Activated T-helper 1 cell treated with anti-CD3 and anti-CD28 coated beads, Interleukin-12 subunit alpha, Interleukin-12 subunit beta, Interleukin-2, Interleukin-4 antibody, amounts not matched to agents 30 ng/mL and 10 ng/mL and 1 ng/mL, durations not matched to agents 14 hours and 24 hours and 36 hours (primary cell): ENCODE measurements at places on chromosomes 5 and 9. TPM values are rescaled to one million over a fixed set of nuclear protein-coding genes. Genes with fewer than 3 reads are reported as not detected.

Gene LAMC3
- 0.05 TPM in 2 replicates for total RNA-seq

Gene CORO2A
- total RNA-seq: 1.3 TPM in 2 replicates

GRCh38 chr9:92455217-92455616 lies 27.1 kb downstream of the ASPN start:
- no peaks in the 10 kb centered on the region for H3K4me1 ChIP-seq
- H3K36me3 ChIP-seq: no peaks in the 10 kb centered on the region
- H3K27ac ChIP-seq: no peak overlapping the region
- DNase-seq: no peak

Gene ESM1
- total RNA-seq: not detected in 2 replicates

GRCh38 chr5:76400466-76400865 lies 2.6 kb upstream of the IQGAP2 start:
- DNase-seq: no peak
- no peak overlapping the region for H3K27ac ChIP-seq
- peaks cover 5% of the 10 kb centered on the region for H3K36me3 ChIP-seq
- peaks cover 37% of the 10 kb centered on the region for H3K4me1 ChIP-seq
- H3K4me3 ChIP-seq: no peak overlapping the region
- peaks cover 5% of the 10 kb centered on the region for H3K27me3 ChIP-seq

DNA sequence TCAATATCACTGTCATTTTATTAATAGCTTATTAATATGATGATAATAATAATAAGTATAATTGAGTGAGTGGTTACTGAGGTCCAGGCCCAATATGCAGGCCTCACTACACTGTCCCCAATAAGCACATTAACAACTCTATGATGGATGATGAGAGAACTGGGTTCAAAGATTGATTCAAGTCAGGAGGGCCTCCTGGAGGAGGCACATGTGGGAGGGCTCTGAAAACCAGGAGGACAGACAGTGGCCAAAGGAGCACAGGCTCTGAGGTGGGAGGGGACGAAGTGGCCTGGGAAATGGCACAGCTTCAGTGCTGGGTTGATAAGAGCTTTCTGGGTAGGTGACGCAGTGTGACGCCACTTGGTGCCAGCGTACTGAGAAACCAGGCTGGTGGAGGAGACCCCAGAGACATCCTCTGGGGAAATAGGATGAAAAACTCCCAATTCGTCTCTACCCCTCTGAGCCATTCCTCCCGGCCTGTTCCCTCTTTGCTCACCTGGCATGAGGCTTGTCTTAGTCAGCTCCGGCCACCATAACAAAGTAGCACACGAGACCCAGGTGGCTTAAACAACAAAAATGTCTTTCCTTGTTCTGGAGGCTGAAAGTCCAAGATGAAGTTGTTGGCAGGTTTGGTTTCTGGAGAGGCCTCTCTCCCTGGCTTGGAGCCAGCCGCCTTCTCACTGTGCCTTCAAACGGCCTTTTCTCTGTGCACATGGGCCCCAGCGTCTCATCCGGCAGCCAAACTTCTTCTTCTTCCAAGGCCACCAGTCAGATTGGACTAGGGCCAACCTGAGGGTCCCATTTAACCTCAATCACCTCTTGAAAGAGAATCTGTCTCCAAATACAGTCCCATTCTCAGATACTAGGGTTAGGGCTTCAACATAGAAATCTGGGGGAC lies 31.6 kb downstream of the NTNG2 start:
- H3K27me3 ChIP-seq: no peaks in the 10 kb centered on the region
- no peak for DNase-seq
- no peaks in the 10 kb centered on the region for H3K4me1 ChIP-seq
- no peaks in the 10 kb centered on the region for H3K36me3 ChIP-seq

Gene TESK1
- 61.5 and 62.1 TPM in 2 replicates for total RNA-seq

Gene SKIC3
- total RNA-seq: 60.2 and 63.8 TPM in 2 replicates

Gene OR13C5
- not detected in 2 replicates for total RNA-seq

Gene FANCG
- total RNA-seq: 102 and 104 TPM in 2 replicates

Gene PCDHGA6
- 0.16 and 0.42 TPM in 2 replicates for total RNA-seq

- no peaks in the 10 kb centered on the region for H3K4me1 ChIP-seq
- DNase-seq: no peak
- H3K27me3 ChIP-seq: peaks cover 17% of the 10 kb centered on the region
Measured at GRCh38 chr9:135592331-135592590, 30.7 kb downstream of the PAEP start.

GRCh38 chr9:114091711-114092110 lies 7.4 kb downstream of the KIF12 start:
- peaks cover 8% of the 10 kb centered on the region for H3K27me3 ChIP-seq
- no peaks in the 10 kb centered on the region for H3K4me1 ChIP-seq
- H3K4me3 ChIP-seq: no peak overlapping the region
- DNase-seq: no peak
- no peak overlapping the region for H3K27ac ChIP-seq
- H3K36me3 ChIP-seq: no peaks in the 10 kb centered on the region

Gene SLC36A2
- not detected in 2 replicates for total RNA-seq

DNA sequence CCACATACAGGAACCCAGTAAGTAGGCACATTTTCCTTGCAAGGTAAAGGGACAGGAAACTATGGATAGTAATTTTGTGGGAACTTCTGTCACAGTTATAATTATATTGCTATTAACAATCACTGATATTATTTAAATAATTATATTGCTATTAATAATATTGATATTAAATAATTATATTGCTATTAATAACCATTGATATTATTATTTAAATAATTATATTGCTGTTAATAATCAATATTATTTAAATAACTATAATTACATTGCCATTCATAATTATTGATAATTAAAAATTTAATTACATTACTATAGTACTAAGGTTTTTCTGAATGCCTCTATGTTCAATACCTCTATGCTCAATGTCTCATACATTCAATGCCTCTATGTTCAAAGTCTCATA lies 385.6 kb upstream of the SGCD start:
- H3K27ac ChIP-seq: no peak overlapping the region
- peaks cover 8% of the 10 kb centered on the region for H3K27me3 ChIP-seq
- DNase-seq: no peak
- peaks cover 7% of the 10 kb centered on the region for H3K4me1 ChIP-seq
- H3K36me3 ChIP-seq: no peaks in the 10 kb centered on the region

DNA sequence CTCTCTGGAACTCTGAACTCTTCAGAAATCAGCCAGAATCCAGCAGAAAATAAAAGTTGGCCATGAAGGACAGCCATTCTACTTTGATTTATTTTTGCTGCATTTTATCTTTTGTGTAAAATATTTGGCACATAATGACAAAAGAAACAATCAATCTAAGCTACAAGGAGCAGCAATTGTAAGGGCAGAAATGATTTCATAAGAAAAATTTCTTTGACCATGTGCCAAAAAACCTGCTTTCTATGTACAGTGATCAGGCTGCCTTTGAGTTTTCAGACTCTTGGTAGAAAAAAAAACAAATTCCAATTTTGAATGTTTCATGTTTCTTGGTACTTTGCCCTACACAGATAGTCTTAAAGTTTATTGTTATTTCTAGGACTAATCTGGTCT lies 69.8 kb upstream of the SLC1A3 start:
- H3K4me1 ChIP-seq: no peaks in the 10 kb centered on the region
- H3K36me3 ChIP-seq: no peaks in the 10 kb centered on the region
- H3K27me3 ChIP-seq: peaks cover 4% of the 10 kb centered on the region
- no peak overlapping the region for H3K4me3 ChIP-seq
- DNase-seq: no peak

Gene PCBD2
- 13.5 and 17.2 TPM in 2 replicates for total RNA-seq

DNA sequence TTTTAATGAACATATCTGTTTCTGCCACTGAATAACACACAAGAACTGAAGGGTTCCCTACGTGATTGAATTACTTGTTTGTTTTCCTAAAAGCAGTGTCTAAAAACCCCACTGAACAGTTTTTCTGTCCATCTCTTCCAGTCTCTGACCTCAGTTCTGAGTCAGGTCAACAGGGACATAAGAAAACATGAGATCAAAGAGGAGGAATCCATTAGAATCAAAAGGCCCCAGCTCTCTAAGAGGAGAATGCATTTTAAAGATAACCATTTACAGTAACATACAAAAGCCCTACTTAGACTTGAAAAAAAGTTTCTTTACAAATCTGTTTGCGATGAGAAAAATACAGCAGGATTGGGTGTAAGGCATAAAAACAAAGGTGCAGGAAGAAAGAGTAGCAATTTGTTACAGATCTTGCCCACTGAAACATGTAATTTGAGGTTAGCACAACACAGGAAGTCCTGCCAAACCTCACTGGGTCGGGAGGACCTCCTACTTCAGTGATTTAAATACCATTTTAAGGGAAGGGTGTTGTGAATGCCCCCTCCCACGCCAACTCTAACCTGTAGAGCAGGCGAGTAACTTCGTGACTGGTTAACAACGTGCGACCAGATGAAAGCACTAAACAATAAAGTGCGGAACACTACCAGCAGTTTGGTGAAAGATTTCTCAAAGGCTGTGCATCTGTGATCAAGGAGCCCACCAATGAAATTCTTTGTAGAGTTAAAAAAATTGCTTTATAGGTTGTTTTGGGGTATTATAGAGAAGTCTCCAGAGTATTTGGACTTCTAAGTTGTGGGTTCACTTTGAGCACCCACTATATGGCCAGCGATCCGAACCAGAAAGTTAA lies 1.3 kb downstream of the QSOX2 start:
- H3K4me1 ChIP-seq: peaks cover 24% of the 10 kb centered on the region
- H3K27me3 ChIP-seq: no peaks in the 10 kb centered on the region
- peak overlapping the region; percentile 96 for H3K4me3 ChIP-seq
- H3K27ac ChIP-seq: peak overlapping the region; percentile 96
- peak; percentile 46 for DNase-seq
- H3K36me3 ChIP-seq: peaks cover 10% of the 10 kb centered on the region

Gene IGFBPL1
- not detected in 2 replicates for total RNA-seq

Gene UBLCP1
- 30.8 and 32.3 TPM in 2 replicates for total RNA-seq

Gene ST8SIA4
- total RNA-seq: 63.1 and 65.2 TPM in 2 replicates

Gene TAF1L
- 0.03 TPM in 1 of 2 replicates, not detected in the other for total RNA-seq

Gene RMI1
- 25.6 and 27.4 TPM in 2 replicates for total RNA-seq

Gene PCDHGA2
- 0.08 and 0.17 TPM in 2 replicates for total RNA-seq

DNA sequence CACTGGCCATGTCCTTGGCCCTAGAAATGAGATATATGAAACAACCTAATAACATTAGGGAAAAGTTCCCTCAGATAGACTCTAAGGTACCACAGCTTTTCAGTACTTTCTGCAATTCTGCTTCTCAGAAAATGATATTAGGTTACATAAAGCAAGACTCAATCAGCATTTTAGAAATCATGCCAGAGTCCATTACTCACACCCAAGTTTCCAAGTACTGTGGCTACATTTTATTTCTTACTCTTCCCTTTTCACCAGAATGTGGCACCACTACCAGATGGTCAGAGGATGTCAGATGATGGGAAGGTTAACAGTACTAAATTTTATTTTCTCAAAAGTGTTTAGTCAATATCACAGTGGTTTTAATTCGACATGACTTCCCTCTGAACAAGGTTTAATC lies 217.2 kb downstream of the MLLT3 start:
- H3K4me1 ChIP-seq: peaks cover 45% of the 10 kb centered on the region
- no peak overlapping the region for H3K27ac ChIP-seq
- H3K4me3 ChIP-seq: no peak overlapping the region
- H3K36me3 ChIP-seq: peaks cover 32% of the 10 kb centered on the region
- H3K27me3 ChIP-seq: no peaks in the 10 kb centered on the region

Gene MLANA
- total RNA-seq: not detected in 2 replicates

- H3K27ac ChIP-seq: peak overlapping the region; percentile 22
- H3K36me3 ChIP-seq: peaks cover 19% of the 10 kb centered on the region
- H3K4me1 ChIP-seq: no peaks in the 10 kb centered on the region
- no peak overlapping the region for H3K4me3 ChIP-seq
- no peaks in the 10 kb centered on the region for H3K27me3 ChIP-seq
Measured at GRCh38 chr5:109347252-109347888, 62.4 kb downstream of the PJA2 start.

Gene CDH9
- not detected in 2 replicates for total RNA-seq

DNA sequence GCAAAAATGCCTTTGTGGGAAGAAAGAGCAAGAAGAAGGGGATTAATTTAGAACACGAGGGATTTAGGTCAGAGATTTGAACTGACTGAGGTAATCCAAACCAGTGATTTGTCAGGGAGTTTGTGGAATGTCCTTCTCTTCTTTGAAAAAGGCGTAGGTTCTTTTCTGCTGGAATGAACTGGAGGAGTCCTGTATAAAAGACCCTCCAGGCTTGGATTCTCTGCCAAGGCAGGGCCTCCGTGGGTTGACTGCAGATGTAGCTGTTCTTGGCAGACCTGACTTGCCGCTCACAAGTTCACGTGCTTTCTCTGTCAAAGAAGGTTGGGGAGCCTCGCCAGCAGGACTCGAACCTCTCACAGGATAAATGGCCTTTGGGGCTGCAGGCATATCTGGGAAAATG lies 62.8 kb upstream of the STC2 start:
- no peaks in the 10 kb centered on the region for H3K4me1 ChIP-seq
- peaks cover 2% of the 10 kb centered on the region for H3K27me3 ChIP-seq

GRCh38 chr9:30301271-30301963 lies 2083.0 kb upstream of the ACO1 start:
- no peaks in the 10 kb centered on the region for H3K36me3 ChIP-seq
- no peak overlapping the region for H3K27ac ChIP-seq
- no peaks in the 10 kb centered on the region for H3K27me3 ChIP-seq
- no peak for DNase-seq
- H3K4me1 ChIP-seq: no peaks in the 10 kb centered on the region

Gene RASA1
- 20.7 and 21.3 TPM in 2 replicates for total RNA-seq

Gene INSL6
- total RNA-seq: not detected in 2 replicates

DNA sequence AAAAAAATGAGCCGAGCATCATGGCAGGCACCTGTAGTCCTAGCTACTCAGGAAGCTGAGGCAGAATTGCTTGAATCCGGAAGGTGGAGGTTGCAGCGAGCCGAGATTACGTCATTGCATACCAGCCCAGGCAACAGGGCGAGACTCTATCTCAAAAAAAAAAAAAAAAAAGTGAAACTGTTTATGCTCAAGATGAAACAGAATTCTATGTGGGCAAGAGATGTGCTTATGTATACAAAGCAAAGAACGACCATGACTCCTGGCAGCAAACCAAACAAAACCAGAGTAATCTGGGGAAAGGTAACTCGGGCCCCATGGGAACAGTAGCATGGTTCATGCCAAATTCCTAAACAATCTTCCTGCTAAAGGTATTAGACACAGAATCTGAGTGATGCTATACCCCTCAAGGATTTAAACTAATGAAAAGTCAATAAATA lies 32.6 kb upstream of the PLAC8L1 start:
- peaks cover 50% of the 10 kb centered on the region for H3K36me3 ChIP-seq
- no peak overlapping the region for H3K27ac ChIP-seq
- no peak for DNase-seq
- H3K27me3 ChIP-seq: no peaks in the 10 kb centered on the region
- no peaks in the 10 kb centered on the region for H3K4me1 ChIP-seq

DNA sequence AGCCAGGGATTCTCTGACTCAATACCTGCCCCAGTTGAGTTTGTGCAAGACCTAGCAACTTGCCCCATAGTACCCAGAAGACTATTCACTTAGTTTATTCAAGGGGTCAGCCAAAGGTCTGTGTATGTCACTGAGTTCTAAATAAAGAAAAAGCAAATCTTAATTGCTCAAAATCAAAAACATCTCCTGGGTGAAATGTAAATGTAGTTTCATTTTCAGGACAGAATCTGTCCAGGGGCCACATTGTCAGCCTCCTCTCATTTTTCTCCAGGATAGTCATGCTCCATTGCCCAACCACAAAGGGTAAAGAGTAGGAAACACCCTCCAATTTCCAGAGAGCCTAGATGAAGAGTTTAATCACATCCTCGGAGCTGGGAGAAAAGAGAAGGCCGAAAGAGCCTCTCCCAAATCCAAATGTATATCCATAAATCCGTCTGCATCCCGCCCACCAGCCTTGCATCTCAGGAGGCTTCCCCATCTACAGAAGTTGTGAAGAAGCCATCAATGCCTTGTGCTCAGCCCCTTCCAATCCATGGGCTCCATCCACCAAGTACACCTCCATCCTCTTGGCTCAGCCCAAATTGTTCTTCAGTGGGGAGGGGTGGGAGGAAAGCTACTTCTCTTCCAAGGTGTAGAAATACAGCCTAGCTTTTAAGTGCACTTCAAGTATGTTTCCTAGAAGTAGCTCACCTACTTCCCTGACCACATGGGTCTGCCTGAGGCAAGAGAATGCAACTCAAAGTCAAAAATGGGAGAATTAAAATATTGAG lies 26.9 kb downstream of the ADAM19 start:
- H3K4me1 ChIP-seq: peaks cover 88% of the 10 kb centered on the region
- H3K4me3 ChIP-seq: peak overlapping the region; percentile 72
- no peak for DNase-seq
- no peaks in the 10 kb centered on the region for H3K27me3 ChIP-seq
- peaks cover 67% of the 10 kb centered on the region for H3K36me3 ChIP-seq
